Activated CD4-positive, alpha-beta T cell treated with anti-CD3 and anti-CD28 coated beads for 36 hours (primary cell): ENCODE measurements at places on chromosomes 3 and 15.

- no peak for DNase-seq
Measured at GRCh38 chr3:144491333-144491732, 519.7 kb downstream of the DIPK2A start.

- DNase-seq: peak; percentile 47
Measured at GRCh38 chr3:58994746-58995330, 55.0 kb downstream of the CFAP20DC start.

DNA sequence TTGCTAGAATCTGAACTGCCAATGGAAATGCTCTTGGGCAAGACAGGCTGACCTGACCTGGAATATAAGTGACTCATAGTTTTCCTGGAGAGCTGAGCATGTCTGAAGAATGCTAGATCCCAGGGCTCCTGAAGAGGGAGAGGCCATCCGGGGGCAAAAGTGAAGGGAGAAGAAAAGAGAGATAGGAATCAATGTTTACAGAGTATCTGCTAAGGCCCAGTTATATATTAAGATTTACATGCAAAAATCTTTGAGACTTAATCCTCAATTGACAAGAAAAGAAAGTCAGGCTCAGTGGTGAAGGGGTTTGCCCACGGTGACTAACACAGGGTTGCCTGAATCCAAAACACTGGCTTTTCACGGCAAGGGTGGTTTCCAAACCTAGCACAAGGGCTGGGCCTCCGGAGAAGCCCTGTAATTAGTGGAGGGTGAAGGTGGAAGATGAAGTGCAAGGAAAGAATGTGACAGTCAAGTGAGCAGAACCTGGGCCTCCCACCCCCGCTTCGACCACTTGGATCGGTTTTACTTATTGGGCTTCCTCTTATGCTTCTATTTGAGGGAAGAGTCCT, 91.7 kb upstream of the FGF12 start:
- DNase-seq: peak; percentile 66

GRCh38 chr3:13462125-13462629, 17.9 kb upstream of the HDAC11 start:
- DNase-seq: no peak

DNA sequence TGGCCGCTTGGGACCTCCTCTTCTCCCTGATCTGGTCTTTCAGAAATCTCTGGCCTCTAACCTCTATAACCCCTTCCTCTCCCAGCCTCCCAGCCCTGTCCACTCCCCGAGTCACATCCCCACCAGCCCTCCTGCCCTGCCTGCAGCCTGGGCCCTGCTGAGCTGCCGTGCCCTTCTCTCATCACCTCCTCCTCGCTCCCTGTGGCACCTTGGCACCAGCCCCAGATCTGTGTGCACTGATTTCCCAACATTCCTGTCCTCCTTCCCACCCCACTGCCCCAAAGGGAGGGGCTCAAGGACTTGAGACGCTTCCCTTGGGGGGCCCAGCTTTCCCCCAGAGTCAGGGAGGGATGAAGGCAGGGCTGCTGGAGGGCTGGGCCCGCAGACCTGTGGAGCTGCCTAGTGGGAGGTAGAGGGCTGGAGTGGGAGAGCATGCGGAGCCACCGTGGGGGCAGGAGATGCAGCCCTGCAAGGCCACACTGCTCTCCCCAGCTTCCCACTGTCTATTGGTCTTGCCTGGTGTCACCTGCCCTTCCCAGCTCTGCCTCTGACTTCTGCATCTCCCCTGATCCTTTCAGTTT, 42.7 kb downstream of the EXOG start:
- no peak for DNase-seq

GRCh38 chr15:66187271-66187670, 66.3 kb downstream of the MEGF11 start:
- DNase-seq: no peak

DNA sequence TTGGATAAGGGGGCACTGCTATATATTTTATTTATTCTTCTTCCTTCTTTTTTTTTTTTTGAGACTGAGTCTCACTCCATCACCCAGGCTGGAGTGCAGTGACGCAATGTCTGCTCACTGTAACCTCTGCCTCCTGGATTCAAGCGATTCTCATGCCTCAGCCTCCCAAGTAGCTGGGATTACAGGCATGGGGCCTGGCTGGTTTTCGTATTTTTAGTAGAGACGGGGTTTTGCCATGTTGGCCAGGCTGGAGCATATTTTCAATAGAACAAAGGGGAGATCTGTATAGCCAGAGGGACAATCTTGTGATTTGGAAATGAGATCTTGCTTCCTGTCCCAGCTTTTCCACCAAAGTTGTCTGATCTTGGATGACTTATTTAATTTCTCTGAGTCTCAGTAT, 133.1 kb upstream of the ABHD17C start:
- no peak for DNase-seq

GRCh38 chr15:85725564-85725963, 69.2 kb downstream of the KLHL25 start:
- DNase-seq: no peak

DNA sequence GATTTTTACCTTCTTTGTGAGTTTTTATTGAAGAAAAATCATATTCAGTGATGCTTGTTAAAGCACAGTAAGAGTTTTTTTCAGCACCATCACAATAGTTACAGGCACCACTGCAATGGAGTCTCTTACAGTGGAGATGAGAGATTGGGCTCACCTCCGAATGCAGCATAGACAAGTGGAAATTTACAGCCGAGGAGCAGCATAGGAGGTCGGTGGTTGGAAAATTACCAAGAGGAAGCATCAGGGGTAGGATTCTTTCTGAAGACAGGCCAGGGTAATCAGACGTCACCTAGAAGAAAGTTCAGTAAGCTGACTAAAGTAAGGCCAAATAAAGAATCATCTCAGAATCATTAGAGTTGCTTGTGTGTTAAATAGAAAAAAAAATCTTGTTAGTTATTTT, 491.6 kb downstream of the RBMS3 start:
- DNase-seq: no peak

DNA sequence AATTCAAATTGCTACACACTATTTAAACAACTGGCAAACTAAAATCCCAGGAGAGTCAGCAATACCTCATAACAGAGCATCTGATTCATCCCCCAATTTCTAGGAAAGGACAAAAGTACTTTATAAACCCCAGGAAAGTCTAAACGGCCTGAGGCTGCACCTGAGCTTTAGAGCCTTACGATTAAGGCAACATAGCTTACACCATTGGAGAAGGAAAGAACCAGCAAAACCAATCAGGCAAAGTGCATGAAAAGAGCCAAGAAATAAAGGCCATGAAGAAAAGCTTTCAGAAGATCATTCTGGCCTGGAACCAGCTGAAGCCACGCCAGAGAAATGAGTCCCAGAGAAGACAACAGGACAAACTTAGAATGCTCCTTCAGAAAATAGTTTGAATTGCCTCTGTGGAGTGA, 48.1 kb downstream of the PTPN9 start:
- DNase-seq: no peak

DNA sequence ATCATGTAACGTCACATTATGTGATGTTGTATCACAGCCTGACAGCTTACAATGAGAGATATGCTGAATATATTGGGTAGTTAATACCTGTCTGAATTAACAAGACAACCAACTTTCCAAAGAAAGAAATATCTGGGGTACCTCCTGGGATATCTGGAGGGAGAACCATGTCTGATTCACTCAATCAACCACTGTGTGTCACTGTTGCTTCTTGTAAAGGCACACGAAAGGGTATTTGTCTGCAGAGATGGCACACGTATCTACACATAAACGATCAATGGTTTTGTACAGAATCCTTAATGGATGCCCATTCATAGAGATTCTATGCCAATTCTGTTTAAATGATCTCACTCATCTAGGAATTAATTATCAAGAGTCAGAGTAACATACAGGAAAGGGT, 252.1 kb upstream of the TMCO5A start:
- no peak for DNase-seq

DNA sequence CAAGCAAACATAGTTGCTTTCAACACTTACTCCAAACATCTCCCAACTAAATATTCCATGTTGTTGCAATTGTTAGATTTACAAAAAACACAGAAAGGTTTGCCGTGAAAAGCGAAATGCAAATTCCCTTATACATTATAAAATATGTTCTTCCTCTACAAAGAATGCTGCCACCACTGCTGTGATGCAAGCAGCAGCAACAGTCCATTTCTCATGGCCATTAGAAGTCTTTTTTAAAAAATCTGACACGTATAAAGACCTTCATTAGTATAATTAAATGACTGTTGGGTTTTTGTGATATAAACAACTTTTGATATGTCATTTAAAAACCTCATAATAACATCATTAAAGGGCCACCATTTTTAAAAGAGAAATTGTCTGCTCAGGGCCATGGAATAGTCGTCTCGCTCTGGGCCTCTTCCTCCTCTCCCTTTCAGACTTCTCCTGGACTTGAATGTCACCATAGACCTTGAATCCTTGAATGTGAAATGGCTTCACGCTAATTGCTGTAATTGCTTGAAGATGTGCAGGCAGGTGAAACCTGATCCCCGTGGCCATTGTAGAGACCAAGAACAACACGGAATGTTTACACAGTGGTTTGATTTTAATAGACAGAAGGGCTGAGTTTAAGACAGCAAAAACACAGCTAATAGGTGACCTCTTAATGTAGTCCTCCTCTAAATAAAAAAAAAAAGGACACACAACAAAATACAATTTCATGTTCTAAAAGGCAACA, 450.4 kb downstream of the FOXP1 start:
- no peak for DNase-seq

GRCh38 chr3:175222356-175222755, 363.2 kb downstream of the NAALADL2 start:
- DNase-seq: no peak

GRCh38 chr3:197335428-197336132, 37.2 kb upstream of the DLG1 start:
- no peak for DNase-seq

DNA sequence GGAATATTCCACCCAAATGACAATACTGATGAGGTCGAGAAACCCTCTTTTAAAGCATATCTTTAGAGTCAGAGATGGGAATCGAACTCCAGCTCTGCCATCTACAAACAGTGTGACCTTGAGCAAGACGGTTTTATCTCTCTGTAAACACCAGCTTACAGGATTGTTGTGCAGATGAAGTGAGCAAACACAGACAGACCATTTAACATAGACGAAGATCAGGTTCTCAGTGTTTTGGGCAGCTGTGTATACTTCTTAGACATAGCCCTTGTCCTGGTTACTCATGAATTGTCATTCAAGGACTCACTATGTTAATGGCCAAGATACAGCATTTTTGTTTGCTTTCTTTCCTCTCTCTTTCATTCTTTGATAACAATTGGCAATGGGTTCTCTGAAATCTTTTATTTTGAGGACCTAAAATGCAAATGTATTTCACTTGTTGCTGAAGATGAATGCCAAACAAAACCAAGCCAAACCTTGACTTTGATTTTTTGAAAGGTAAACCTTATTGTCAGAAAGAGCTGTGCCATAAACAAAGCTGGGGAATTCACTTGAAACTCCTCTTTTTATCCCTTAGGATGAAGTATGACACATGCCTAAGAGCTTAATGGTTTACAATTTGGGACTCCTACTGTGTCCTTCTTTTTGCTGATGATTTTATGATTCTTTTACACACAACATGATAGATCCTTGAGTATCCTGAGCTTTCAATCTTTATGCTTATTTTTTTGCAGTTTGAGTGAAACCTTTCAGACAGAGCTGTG, 250.0 kb upstream of the PDZRN3 start:
- DNase-seq: no peak

DNA sequence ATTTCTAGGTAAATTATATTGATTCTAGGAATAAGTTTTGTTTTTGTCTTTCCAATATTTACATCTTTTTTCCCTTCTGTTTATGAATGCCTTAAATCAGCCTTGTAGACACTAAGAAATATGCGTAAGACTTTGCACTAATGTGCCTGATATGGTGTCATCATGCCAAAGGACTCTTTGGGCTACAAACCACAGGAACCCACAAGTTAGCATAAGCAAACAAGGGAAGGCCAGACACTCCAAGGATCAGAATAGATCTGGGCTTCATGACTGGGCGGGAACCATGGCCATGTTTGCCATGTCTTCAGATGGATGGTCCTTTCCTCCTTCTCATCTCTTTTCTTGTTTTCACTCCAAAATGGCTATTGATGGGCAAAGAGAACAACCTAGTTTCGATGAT, 242.2 kb upstream of the CHRNA7 start:
- no peak for DNase-seq

DNA sequence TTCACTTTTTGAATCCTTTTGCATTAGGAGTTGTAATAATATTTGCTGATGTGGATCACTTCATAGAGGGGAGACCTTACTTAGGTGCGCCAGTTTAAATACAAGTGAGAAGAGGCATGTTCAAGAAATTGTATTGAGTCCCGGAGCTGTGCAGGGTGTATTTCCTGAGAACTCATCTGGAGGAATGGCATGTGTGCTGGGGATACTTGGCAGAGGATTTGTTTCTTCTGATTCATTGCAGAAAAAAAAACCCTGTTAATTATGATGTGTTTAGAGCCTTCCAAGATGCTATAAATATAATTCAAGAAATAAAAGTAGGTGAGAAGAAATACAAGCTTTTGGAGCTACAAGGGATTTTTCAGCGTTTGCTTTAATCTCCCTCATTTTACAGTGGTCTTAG, 97.6 kb downstream of the TPRG1 start:
- DNase-seq: no peak

- no peak for DNase-seq
Measured at GRCh38 chr3:14139771-14140170, 14.9 kb downstream of the TMEM43 start.

GRCh38 chr3:23438657-23439056, 235.5 kb downstream of the UBE2E2 start:
- no peak for DNase-seq

DNA sequence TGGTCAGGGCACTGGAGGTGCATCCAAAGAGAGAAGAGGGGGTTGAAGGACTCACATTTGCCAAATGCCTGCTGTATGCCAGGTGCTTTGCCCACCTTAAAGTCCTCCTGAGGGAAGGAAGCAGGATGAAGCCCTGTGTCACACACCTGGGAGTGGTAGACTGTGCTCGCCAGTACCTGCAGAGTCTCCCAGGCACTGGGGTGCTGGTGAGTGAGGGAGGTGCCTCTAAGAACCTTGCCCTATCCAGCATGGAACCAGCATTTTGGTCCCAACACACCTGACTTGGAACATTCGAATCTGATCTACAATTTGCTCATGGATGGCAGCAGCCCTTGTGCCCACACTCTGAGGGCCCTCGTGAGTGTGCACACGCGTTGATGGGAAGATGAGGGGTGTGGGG, 76.7 kb downstream of the SEC22A start:
- DNase-seq: no peak

- DNase-seq: no peak
Measured at GRCh38 chr3:63918321-63918720, 6.1 kb upstream of the SCAANT1 start.

GRCh38 chr3:9795207-9795606, 2.3 kb downstream of the ARPC4 start:
- DNase-seq: no peak

- no peak for DNase-seq
Measured at GRCh38 chr3:34972481-34972880, 666.8 kb upstream of the ARPP21 start.
